ENCODE measurements at places on chromosomes 3 and 15.

- no peak for DNase-seq
Measured at GRCh38 chr15:98733098-98733497, 84.8 kb downstream of the IGF1R start.

GRCh38 chr15:98476559-98476958, 171.8 kb upstream of the IGF1R start:
- DNase-seq, result no peak

- DNase-seq, result no peak
Measured at GRCh38 chr3:190003681-190004123, 117.0 kb downstream of the P3H2 start.

DNA sequence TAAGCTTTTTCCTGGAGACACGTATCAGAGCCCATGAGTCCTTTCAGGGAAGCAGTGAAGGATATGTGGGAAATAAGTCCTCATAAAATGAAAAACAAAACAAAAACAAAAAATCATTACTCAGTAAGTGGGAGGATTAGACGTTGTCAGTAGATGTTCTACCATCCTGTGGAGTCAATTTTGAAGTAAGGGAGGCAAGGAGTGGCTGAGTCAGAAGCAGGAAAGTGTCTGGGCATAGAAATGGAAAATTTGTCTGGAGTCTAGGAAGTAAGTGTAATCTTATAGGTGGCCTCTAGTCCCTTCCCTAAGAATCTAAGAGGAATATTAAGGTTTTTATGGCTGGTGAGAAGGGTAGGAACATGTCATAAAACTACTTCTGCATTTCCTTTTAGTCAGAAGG, 339.8 kb upstream of the SEMA6D start:
- DNase-seq, result no peak

- no peak for DNase-seq
Measured at GRCh38 chr15:82113106-82113715, 67.4 kb upstream of the MEX3B start.

DNA sequence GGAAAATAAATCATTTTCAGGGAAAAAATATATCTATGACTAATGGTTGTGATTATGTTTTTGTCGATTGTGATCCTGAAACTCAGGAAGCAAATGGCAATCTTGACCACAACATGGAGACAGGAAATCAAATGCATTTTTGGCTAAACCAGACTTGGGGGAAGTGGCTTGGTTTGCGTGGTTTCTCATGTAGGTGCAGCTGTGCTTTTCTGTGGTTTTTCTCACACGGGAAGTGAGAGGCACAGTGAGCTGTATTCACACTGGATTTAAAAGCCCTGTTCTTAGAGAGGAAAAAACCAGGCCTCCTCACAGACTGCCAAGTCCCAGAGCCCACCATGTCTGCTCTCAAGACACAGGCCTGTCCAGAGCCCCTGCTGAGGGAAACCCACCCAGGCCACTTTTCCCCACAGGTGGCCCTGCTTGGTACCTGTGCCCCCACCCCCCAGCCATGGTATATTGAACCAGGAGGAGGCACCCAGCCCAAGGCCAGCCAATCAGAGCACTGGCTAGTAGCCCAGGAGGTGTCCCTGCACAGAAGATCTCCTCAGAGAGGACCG, 46.1 kb downstream of the BTD start:
- no peak for DNase-seq

DNA sequence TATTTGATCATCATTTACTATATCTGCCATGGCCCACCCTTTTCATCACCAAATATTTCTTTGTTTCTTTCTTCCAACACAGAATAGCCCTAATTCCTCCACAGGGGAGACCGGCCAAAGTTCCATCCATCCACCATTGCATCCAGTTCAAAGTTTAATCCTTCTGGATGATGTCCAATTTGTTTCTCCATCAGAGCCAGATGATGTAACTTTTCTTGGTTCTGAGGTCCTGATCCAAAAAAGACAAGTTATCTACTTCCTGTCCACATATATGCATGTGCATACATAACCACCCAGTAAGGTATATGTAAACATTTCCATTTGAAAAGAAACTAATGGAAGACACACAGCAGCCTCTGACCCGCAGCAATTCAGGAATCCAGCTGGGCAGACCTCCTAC, 237.3 kb downstream of the SHOX2 start:
- DNase-seq, result no peak

GRCh38 chr3:64919934-64920333, 232.1 kb upstream of the ADAMTS9 start:
- no peak for DNase-seq

DNA sequence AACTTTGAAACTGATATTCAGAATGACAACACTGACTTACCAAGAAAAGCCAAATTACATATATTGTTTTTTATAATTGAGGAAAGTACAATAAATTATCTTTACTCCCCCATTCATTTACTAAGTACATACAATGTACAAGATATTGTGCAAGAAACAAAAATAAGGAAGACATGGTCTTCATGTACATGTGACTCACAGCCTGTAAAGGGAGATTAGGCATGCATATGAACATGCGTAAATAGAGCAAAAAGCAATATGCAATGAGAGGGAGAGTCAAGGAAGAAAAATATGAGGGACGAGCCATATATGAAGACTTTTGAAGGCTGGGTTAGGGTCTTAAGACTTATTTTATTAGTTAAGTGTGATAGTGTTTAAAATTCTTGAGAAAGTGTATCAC, 258.4 kb downstream of the GBE1 start:
- DNase-seq, result no peak

All from iPS DF 6.9 (cell line).